ENCODE measurements at places on chromosomes 11 and 22.

GRCh38 chr11:119786431-119787073 is 57.6 kb upstream of the NECTIN1 start:
- no peak for DNase-seq
- H3K4me1 ChIP-seq = no peaks in the 10 kb centered on the region
- H3K36me3 ChIP-seq = no peaks in the 10 kb centered on the region
- no peak overlapping the region for H3K4me3 ChIP-seq
- peaks cover 17% of the 10 kb centered on the region for H3K27me3 ChIP-seq

- no peaks in the 10 kb centered on the region for H3K4me1 ChIP-seq
- H3K36me3 ChIP-seq = no peaks in the 10 kb centered on the region
- DNase-seq = peak; percentile 32
- no peak overlapping the region for H3K4me3 ChIP-seq
- H3K27ac ChIP-seq = no peak overlapping the region
Observed at GRCh38 chr11:2555891-2556290, 111.1 kb downstream of the KCNQ1 start.

- peaks cover 24% of the 10 kb centered on the region for H3K4me1 ChIP-seq
- no peaks in the 10 kb centered on the region for H3K36me3 ChIP-seq
- no peak overlapping the region for H3K27ac ChIP-seq
- DNase-seq = no peak
- no peaks in the 10 kb centered on the region for H3K27me3 ChIP-seq
- H3K4me3 ChIP-seq = no peak overlapping the region
Observed at GRCh38 chr11:120207512-120207911, 3.3 kb upstream of the OAF start.

- DNase-seq = no peak
- no peak overlapping the region for H3K4me3 ChIP-seq
Observed at GRCh38 chr11:111797145-111797581, 31.0 kb upstream of the PPP2R1B start.

DNA sequence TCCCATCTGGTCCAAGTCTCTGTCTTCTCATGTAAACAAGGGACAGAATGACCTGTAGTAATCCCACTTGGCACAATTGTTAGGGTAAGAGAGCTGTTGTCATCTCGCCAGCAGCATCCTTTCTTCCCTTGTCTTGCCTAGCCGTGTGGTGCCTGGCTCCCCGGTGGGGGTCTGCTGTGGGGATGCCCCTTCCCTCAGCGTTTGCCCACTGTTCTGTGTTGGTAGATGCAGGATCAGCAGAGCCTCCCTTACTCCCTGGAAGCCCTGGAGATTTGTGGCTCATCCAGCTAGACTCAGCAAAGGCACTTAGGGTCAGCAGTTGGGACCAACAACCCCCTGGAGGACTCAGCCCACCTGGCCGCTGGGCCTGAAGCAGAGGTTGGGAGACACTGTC is 13.0 kb downstream of the ACO2 start:
- no peak overlapping the region for H3K27ac ChIP-seq
- H3K36me3 ChIP-seq = no peaks in the 10 kb centered on the region
- no peaks in the 10 kb centered on the region for H3K27me3 ChIP-seq
- DNase-seq = no peak

- no peak for DNase-seq
- no peaks in the 10 kb centered on the region for H3K36me3 ChIP-seq
- H3K4me3 ChIP-seq = no peak overlapping the region
- no peaks in the 10 kb centered on the region for H3K4me1 ChIP-seq
- no peak overlapping the region for H3K27ac ChIP-seq
Observed at GRCh38 chr11:1969035-1969434, 21.9 kb downstream of the MRPL23 start.

DNA sequence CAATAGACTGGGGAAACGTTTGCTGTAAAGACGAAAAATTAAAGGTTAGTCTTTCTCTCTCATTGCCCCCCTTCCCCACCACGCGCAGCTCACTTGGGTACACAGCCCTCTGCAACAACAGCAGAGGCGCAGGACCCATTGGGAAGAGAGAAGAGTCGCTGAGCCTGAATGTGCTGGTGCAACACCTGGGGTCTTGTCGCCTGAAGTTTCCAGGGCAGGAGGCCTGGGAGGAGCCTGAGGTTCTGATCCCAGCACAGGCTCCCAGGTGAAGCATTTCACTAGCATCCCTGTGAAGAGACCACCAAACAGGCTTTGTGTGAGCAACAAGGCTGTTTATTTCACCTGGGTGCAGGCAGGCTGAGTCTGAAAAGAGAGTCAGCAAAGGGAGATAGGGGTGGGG is 116.2 kb upstream of the NTM start:
- DNase-seq = no peak
- H3K27ac ChIP-seq = no peak overlapping the region
- H3K4me1 ChIP-seq = no peaks in the 10 kb centered on the region
- H3K4me3 ChIP-seq = no peak overlapping the region

DNA sequence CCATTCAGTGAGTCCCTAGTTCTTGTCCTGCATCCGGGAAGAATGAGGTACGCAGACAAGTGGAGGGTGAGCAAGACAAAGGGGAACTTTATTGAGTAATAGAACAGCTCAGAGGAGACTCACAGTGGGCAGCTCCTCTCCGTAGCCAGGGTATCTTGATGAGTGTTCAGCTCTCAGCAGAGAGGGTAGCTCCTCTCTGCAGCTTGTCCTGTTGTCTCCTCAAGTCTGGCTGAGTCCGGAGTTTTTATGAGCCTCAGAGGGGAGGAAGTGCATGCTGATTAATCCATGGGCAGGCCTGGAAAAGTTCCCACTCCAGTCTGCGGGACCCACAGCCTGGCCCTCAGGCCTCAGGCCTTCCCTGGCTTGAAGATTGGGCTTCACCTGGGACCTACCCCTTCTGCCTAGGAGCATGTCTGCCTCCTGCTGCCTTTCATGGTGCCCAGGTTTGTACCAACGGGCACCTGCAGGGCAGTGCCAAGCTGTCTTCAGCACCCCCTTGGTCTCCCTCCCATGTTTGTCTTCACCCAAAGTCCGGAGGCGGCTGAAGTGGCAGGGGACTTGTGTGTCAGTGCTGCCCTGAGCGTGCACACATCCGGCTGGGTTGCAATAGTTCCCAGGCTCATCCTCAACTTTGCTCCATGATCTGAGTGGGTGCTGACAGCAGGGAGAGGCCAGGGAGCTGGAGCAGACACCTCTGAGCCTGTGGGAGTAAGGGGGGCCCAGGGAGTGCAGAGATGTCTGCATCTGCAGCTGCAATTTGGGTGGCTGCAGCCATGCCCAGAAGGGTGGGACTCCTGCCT is 134.2 kb downstream of the LDLRAD3 start:
- no peak overlapping the region for H3K4me3 ChIP-seq
- H3K27ac ChIP-seq = no peak overlapping the region
- H3K36me3 ChIP-seq = no peaks in the 10 kb centered on the region
- H3K27me3 ChIP-seq = no peaks in the 10 kb centered on the region
